ENCODE measurements at places on chromosomes 5 and 9.

DNA sequence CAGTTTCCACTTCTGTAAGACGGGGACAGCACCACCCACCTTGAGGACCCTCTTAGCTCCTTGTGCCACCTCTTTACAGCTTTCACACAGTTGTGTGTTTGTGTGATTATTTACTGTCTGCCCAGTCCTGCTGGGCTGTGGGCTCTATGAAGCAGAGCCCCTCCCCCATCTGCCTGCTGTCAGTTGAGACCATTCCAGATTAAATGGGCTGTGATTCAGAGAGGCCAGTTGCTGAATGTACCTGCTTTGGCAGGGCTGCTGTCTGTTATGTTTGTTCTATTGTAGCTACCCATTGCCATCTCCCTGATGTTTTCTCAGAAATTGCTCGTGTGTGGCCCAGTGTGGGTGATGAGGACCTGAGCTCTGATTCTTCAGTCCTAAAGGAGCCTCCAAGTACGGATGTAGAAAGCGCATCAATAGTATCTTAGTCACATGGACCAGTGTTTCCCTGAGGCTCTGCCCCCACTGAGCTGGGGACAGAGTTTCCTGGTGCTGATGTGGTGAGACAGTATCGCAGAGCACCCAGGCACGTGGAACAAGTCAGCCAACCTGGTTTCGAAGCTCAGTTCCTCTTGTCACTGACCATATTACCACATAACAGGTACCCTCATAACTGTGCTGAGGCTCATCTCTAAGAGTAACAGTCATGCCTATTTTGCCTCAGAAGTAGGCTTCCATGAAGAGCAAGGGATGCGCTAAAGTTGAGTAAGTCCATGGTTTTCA is 3.7 kb downstream of the ANGPTL2 start:
- DNase-seq = no peak

- DNase-seq = no peak
Measured at GRCh38 chr5:179152144-179152895, 92.1 kb downstream of the ZNF354C start.

DNA sequence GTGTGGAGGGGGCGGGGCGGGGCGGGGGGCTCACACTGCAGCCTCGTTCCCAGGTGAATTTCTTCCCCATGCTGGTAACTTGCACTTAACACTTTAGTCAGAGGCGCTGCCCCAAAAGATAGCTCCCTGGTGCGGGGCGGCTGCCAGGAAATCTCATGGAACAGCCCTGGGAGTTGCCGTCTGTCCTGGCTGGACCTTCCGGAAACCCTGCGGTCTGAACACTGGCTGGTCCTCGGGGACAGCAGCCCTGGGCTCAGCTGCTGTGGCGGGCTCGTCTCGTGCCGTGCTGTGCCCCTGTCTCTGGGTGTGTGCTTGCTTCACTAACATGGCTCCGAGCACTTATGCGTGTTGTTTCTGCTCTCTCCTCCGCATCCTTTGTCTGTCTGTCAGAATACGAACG is 25.8 kb downstream of the PTGES2 start:
- DNase-seq = no peak

- DNase-seq = no peak
Measured at GRCh38 chr5:61386045-61386800, 54.2 kb downstream of the ZSWIM6 start.

GRCh38 chr5:136195971-136196820 is 3.2 kb upstream of the SMIM32 start:
- DNase-seq = no peak

- DNase-seq = no peak
Measured at GRCh38 chr5:5467737-5468136, 45.3 kb downstream of the ICE1 start.

DNA sequence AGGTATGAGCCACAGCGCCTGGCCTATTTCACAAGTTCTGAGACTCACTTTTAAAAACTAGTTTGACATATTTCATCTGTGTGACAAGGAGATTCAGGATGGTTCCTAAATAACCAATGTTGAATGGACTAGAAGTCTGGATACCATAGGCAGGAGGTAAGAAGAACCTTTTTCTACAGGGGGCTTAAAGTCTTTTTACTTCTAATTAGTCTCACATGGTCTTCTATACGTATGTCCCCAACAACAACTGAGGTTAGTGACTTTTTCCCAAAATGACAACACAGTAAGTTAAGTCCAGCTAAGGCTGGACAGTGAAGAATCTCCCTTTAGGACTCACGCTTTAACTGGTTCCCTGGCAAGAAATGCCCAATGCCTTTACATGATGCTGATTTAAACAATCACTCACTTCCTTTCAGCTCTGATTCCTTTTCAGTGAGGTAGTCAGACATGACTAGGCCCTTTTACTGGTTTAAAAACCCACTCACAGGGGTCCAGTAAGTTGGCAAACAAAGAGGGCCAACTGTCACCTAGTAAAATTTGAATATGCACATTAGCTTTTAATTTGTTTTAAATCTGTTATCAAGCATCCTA is 12.1 kb upstream of the HAUS6 start:
- no peak for DNase-seq

- DNase-seq = no peak
Measured at GRCh38 chr9:133048595-133048994, 13.2 kb upstream of the CEL start.

GRCh38 chr5:124740071-124740470 is 6.4 kb downstream of the ZNF608 start:
- no peak for DNase-seq

GRCh38 chr5:159668556-159668955 is 247.7 kb upstream of the ADRA1B start:
- no peak for DNase-seq

GRCh38 chr9:98449871-98450270 is 194.4 kb upstream of the TBC1D2 start:
- no peak for DNase-seq

DNA sequence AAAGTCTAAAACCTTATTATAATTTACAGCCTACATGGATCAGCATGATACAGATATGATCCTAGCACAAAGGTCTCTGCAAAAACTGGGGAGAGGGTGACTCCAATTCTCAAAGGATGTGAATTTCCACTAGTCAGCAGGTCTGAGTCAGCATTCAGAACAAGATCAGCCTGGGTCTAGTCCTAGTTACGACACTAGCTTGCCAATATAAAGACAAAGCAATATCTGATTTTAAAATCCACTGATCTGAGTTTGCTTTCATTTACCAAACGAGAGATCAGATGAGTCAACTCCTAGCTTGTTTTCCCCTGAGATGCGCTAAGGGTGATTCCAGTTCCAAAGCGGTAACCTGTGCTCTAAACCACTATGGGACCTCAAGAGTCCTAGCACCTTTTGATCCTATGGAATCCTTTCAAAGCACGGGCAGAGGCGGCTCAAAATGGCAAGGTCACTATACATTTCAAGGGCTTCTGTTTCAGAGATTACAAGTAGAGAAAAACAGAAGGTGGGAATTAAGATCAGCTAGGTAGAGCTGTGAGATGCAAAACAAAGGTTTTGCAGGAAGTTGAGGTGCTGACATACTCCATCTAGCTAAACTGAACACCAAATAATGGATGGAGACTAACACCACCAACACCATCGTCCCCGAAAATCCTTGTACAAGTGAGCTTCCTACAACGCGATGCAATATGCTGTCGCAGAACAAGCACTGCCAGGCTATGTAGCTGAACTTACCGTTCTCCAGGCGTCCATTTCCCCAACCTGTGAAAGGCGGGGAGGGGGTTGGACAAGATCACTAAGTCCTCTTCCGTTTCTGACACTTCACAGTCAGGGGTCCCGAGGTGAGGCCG is 906 bp downstream of the SLC25A51 start:
- DNase-seq = no peak

- DNase-seq = no peak
Measured at GRCh38 chr5:35159370-35159742, 70.9 kb downstream of the PRLR start.

DNA sequence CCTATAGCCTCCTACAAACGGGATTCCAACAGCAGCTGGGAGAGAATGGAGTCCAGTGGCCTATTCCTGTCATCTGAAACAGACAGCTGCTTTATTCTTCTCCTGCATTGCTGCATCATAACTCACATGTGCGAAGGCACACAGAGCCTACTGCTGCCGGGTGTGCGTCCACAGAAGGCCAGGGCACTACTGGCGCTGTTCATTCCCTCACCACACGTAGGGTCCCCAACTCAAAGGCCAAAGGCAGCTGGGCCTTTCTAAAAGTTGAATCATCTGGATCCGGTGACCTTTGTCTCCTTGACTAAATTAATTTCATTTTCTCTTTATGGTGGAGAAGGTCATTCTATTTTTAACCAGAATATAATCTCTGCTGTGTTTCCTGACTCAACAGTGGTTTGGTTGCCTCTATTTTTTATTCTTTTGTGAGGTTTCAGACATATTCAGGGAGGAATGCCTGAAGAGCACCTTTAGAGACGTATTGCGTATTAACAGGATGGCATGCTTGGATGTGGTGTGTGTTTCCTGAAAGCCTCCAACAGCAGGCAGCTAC is 10.8 kb upstream of the SPATA24 start:
- DNase-seq = no peak

- no peak for DNase-seq
Measured at GRCh38 chr5:178462816-178463215, 127.4 kb downstream of the COL23A1 start.

DNA sequence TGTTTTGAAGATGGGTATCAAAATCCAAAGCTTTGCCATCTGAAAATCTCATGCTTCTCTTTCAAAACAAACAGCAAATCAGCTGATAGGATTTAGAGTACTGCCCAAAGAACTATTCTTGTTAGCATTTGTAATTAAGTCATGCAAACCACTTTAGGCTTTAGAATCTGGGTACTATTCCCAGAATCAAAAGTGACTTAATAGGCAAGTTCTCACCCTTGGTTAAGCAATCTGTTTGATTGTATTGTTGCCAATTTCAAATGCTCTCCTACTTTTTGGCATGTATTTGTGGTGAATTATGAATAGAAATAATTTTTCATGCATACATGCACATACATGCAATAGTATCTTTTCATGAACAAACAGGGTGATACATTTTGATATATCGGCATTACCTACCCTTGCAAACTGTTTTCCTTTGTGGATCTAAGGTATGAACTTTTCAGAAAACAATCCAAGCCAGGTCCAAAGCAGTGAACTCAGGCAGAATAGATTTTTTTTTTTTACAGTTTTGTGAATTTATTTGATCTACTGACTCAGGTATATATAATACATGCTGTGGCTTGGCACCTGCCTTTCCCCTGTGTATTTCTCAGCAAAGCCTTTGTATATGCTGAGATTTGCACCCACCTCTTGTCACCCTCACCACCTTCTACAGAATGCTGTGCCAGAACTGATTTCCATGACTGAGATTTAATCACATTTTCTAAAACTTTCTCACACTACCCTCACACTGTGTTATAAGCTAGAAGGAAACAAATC is 9.0 kb downstream of the IL33 start:
- DNase-seq = no peak

- no peak for DNase-seq
Measured at GRCh38 chr9:88312517-88313103, 75.6 kb upstream of the SPIN1 start.

DNA sequence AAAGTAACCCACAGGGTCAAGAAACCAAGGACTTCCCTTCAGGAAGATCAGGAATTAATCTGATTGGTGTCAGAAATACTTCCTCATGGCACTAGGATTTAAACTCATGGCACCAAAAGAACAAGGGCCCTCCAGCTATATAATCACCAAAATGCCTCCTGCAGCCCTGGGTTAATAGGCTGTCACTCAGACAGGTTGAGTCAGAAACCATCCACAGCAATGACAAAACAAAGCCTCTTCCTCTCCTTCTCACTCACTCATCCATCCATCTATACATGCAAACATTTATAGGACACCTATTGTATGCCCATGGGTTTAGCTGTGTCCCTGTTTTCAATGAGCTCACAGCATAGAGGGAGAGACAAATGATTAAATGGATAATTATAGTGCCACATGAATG is 62.5 kb upstream of the SPOCK1 start:
- DNase-seq = no peak

DNA sequence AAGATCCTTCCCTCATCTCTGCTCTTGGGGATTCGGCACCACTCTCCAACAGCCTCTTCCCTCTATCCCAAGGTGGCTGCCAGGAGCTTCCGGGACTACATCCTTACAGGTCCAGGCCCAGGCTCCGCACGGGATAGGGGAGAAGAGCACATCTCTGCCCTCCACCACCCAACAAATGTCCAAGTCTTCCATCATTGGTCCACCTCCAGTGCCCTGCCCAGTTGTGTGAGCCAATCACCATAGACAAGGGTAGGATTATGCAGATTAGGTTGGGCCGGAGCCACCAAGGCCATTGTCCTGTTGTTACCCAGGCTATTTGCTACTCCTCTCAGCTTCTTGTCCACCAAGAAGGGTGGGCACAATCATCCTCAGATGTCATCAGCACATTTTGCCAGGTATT is 9.1 kb downstream of the UNC5A start:
- no peak for DNase-seq

- no peak for DNase-seq
Measured at GRCh38 chr5:78221964-78222451, 72.5 kb downstream of the AP3B1 start.

GRCh38 chr9:98225015-98225442 is 30.4 kb downstream of the TBC1D2 start:
- DNase-seq = no peak

GRCh38 chr9:97938081-97938644 is at the start of gene HEMGN:
TSS of gene HEMGN (minus strand) at chr9:97938172. CDS start at chr9:97938136, 36 bp downstream.
- no peak for DNase-seq

DNA sequence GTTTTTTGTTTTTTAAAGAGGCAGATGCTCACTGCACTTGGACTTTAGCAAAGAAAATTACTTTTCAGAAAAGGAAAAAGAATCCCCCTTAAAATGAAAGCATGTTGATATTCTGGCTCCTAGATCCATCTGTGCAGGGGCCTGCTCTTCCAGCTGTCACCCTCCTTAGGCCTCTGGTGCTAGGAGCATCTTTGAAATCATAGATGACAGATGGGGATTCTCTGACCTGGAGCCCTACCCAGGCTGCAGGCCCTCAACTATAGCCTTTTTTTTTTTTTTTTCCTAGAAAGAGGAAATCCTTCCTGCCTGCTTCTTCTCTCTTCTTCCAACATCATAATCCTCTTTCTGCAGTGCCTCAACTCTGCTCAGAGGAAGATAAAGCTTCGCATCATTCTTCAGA is 16.3 kb upstream of the DCP2 start:
- no peak for DNase-seq

- DNase-seq = no peak
Measured at GRCh38 chr5:180207593-180207992, 1.4 kb downstream of the RASGEF1C start.

- no peak for DNase-seq
Measured at GRCh38 chr9:129262261-129262660, 84.2 kb upstream of the IER5L start.

- DNase-seq = no peak
Measured at GRCh38 chr5:95162231-95162992, 122.5 kb downstream of the MCTP1 start.

DNA sequence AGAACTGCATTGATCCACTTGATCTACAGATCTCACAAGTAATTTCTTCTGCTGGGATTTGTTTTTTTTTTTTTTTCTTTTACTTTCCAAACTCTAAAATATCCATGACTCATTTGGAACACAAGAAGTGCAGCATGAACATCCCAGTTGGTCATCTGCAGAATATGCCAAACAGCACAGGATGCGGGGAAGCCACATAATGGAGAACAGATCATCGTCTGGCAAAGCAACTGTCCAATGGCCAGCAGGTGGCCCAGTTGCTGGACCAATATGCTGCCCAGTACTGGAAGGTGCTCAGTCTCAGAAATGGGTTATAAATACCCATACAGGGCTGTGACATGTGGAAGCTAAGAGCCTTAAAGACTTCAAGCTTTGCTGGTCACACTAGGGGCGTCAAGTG is 221.3 kb upstream of the TAS2R1 start:
- peak; percentile 77 for DNase-seq
